ENCODE measurements at places on chromosomes 5 and 9. TPM values are rescaled to one million over a fixed set of nuclear protein-coding genes. Genes with fewer than 3 reads are reported as not detected.

GRCh38 chr9:1156794-1157550 lies 106.8 kb downstream of the DMRT2 start:
- no peaks in the 10 kb centered on the region for H3K4me1 ChIP-seq
- no peaks in the 10 kb centered on the region for H3K36me3 ChIP-seq
- DNase-seq = no peak
- H3K27me3 ChIP-seq = no peaks in the 10 kb centered on the region
- no peak overlapping the region for H3K27ac ChIP-seq
- no peak overlapping the region for H3K4me3 ChIP-seq

DNA sequence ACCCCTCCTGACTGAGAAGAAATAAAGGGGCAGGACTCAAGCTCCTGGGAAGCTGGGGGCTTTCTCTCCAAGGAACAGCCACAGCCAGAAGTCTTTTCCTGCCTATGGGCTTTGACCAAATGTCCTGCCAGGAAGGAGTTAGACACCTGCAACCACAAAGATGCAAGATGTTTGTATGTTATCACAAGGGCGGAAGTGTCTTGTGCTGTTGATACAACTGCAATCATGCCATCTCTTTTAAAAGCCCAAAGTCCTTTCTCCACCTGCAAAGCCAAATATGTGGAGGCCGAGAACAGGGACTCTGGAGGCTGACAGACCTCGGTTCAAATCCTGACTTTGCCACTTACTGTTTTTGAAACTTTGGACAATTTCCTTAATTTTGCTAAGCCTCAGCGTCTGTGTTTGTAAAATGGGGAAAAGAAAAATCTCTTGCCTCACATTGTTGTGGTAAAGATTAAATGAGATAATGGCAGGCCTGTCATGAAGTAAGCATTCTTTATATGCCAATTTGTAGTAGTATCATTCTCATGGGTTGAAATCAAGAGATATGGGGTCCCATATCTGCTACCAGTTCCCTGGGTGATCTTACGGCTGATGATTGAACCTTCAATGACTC lies 17.0 kb downstream of the HRH2 start:
- no peaks in the 10 kb centered on the region for H3K36me3 ChIP-seq
- no peak overlapping the region for H3K4me3 ChIP-seq
- peak overlapping the region; percentile 31 for H3K27ac ChIP-seq
- DNase-seq = peak; percentile 66

DNA sequence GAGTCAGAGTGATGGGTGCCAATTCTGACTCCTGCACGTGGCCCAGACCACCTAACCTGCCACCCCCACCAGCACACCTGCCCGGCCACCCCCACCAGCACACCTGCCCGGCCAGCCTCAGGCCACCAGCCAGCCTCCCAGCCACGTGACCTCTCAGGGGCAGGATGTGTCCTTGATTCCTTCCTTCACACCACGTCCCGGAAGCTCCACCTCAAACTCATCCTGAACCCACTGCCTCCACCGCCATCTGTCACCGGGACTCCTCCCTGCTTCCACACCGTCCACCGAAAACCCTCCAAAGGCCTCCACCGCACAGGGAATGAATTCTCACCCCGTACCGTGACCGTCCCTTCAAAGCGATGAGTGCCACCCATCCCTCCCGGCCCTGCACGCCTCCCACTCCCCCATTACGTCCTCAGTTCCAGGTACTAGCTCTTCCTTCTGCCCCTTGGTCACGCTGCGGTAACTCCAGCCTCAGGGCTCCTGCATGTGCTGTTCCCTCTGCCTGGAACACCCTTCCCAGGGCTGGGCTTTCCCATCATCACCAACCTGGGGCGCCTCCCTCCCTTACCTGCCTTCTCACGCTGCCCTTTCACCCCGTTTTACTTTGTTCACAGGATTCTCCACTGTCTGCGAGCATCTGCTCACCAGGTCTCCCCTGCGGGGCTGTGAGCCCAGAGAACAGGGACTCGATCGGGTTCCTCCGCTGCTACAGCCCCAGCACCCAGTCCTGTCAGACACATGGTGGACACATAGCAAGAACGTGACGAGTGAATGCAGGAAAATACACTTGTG lies 82.9 kb downstream of the ADAMTS2 start:
- H3K4me3 ChIP-seq = no peak overlapping the region
- H3K36me3 ChIP-seq = no peaks in the 10 kb centered on the region
- H3K4me1 ChIP-seq = no peaks in the 10 kb centered on the region
- no peaks in the 10 kb centered on the region for H3K27me3 ChIP-seq
- no peak for DNase-seq

Gene IL4
- total RNA-seq = 4.5 TPM

Gene RXRA
- 7.0 TPM for total RNA-seq
